ENCODE measurements at places on chromosomes 4 and X. TPM values are rescaled to one million over a fixed set of nuclear protein-coding genes. Genes with fewer than 3 reads are reported as not detected.

DNA sequence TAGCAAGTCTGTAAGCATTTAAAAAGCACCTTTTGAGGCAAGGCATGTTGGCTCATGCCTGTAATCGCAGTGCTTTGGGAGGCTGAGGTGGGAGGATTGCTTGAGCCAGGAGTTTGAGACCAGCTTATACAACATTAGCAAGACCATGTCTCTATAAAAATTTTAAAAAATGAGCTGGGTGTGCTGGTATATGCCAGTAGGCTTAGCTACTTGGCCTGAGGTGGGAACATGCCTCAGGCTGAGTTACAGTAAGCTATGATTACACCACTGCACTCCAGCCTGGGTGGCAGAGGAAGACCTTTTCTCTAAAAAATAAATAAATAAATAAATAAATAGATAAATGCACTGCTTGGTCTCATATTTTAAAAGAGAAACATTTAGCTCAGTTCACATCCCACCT is 26.8 kb downstream of the BLTP1 start:
- no peaks in the 10 kb centered on the region for H3K27me3 ChIP-seq
- no peak overlapping the region for H3K27ac ChIP-seq
- H3K36me3 ChIP-seq, result peaks cover 59% of the 10 kb centered on the region
- no peak overlapping the region for H3K4me3 ChIP-seq

DNA sequence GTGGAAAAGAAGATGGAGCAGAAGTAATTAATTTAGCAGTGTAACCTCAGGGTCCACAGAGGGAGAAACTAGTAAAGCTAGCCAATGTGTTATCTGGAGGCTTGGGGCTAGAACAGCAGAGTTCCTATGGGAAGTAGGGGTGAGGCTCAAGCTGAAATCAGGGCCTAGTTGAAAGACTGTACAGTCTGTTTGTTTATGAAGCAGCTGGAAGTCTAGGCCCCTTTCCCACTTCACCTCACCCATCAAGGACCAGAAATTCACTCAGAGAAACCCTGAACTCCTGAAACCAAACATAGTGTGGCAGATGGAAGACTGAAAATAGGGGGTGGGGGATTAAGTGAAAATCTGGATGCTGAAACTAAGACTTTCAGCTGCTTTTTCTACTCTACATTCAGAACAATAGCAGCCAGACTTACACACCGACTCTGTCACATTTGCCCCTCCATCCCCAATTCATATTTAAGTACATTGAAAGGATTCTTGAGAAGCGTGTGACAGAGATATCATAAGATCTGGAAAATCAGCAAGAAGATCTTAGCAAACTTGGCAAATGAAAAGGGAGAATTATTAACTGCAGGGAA is 32.6 kb upstream of the FAM241A start:
- no peak for DNase-seq
- no peak overlapping the region for H3K27ac ChIP-seq
- no peaks in the 10 kb centered on the region for H3K27me3 ChIP-seq
- no peak overlapping the region for H3K4me3 ChIP-seq
- no peaks in the 10 kb centered on the region for H3K36me3 ChIP-seq

- H3K4me3 ChIP-seq, result no peak overlapping the region
- H3K36me3 ChIP-seq, result no peaks in the 10 kb centered on the region
- DNase-seq, result no peak
These were observed 19.3 kb upstream of the SPIN2A start for GRCh38 chrX:57156397-57157049.

DNA sequence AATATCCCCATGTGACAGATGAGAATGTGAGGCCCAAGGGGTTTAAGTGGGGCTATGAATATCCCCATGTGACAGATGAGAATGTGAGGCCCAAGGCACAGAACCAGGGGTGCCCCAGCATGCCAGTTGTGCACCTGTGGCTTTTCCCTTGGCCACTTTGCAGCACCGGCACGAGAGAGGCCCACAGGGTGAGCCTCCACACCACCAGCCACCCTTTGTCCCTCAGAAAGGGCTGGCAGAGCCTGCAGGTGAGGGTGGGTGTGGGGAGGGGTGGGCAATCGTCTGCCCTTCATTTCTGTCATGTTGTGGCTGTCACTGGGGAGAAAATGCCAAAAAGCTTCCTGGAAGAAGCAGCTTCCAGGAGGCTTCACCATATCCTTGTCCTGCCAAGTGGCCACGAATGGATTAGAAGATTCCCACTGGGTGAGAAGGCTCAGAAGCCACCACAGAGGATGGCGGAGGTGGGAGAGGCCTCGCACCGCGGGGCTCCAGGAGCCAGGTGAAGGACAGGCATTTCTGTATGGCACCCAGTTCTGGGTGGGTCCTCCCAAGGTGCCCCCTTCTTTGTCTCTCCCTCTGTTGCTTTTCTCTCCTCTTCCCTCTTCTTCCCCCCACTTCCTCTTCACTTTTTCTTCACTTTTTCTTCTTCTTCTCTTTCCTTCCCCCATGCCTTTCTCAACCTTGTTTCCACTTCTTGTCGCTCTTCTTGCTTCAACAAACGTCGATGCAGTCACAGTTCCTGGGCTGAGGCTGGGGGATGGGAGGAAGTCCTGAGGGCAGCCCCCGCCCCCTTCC is 469 bp upstream of the GPR78 start:
- no peak overlapping the region for H3K4me3 ChIP-seq
- no peaks in the 10 kb centered on the region for H3K4me1 ChIP-seq
- no peaks in the 10 kb centered on the region for H3K36me3 ChIP-seq
- peaks cover 32% of the 10 kb centered on the region for H3K27me3 ChIP-seq
- H3K27ac ChIP-seq, result no peak overlapping the region
- no peak for DNase-seq

- no peak overlapping the region for H3K4me3 ChIP-seq
- H3K36me3 ChIP-seq, result no peaks in the 10 kb centered on the region
- H3K4me1 ChIP-seq, result no peaks in the 10 kb centered on the region
These were observed 161.7 kb downstream of the BTC start for GRCh38 chr4:74632634-74633033.

GRCh38 chr4:56026596-56026995 is 77.9 kb downstream of the CEP135 start:
- no peak overlapping the region for H3K4me3 ChIP-seq
- H3K27ac ChIP-seq, result no peak overlapping the region
- peaks cover 11% of the 10 kb centered on the region for H3K36me3 ChIP-seq
- no peak for DNase-seq

- no peak overlapping the region for H3K27ac ChIP-seq
- H3K36me3 ChIP-seq, result no peaks in the 10 kb centered on the region
- H3K27me3 ChIP-seq, result no peaks in the 10 kb centered on the region
- no peak for DNase-seq
- H3K4me3 ChIP-seq, result no peak overlapping the region
These were observed 991.3 kb downstream of the FSTL5 start for GRCh38 chr4:161172396-161173026.

GRCh38 chrX:129731228-129731627 is 7.6 kb upstream of the XPNPEP2 start:
- H3K36me3 ChIP-seq, result no peaks in the 10 kb centered on the region
- no peak overlapping the region for H3K4me3 ChIP-seq
- H3K4me1 ChIP-seq, result no peaks in the 10 kb centered on the region

DNA sequence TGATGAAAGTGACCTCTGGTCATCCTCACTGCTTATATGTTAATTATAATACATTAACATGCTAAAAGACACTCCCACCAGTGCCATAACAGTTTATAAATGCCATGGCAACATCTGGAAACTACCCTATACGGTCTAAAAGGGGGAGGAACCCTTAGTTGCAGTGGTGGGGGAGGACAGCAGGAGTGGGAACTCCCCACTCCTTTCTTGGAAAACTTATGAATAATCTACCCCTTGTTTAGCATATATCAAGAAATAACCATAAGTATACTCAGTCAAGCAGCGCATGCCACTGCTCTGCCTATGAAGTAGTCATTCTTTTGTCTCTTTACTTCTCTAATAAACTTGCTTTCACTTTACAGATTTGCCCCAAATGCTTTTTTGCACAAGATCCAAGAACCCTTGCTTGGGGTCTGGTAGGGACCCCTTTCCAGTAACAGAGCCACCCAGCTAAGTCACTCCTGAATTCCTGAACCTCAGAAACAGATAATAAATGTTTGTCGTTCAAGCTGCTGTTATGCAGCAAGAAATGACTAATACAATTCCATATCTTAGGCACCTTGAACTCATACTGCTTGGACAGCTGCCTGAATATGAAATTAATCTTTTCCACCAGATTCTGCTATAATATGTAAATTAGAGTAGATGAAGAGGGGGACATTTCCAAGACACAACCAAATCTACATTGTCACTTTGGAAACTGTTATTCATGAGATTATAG is 14.4 kb upstream of the REPS2 start:
- H3K27me3 ChIP-seq, result no peaks in the 10 kb centered on the region
- no peaks in the 10 kb centered on the region for H3K4me1 ChIP-seq
- H3K36me3 ChIP-seq, result no peaks in the 10 kb centered on the region
- no peak for DNase-seq
- H3K4me3 ChIP-seq, result no peak overlapping the region

The XIAP gene
- total RNA-seq, result 24.2 TPM
